ENCODE measurements at places on chromosomes 5 and 9.

DNA sequence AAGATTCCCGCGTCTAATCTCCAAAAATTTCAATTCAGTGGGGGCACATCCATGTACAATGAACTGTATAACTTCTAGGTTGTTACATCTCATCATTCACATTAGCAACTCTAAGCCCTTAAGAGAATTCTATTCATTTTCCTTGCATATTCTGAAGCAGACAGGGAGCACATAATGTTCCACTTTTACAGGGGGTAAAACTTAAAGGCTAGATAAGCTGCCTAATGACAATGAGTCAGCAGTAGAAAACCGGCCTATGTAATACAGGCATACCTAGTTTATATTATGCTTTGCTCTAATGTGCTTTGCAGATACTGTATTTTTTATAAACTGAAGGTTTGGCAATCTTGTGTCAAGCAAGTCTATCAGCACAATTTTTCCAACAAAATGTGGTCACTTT lies 40.4 kb downstream of the PTAR1 start:
- peaks cover 18% of the 10 kb centered on the region for H3K36me3 ChIP-seq
- no peaks in the 10 kb centered on the region for H3K27me3 ChIP-seq
- no peak overlapping the region for H3K4me3 ChIP-seq
- no peaks in the 10 kb centered on the region for H3K4me1 ChIP-seq
- H3K27ac ChIP-seq: no peak overlapping the region

- peaks cover 5% of the 10 kb centered on the region for H3K4me1 ChIP-seq
- no peak overlapping the region for H3K27ac ChIP-seq
- DNase-seq: no peak
- no peak overlapping the region for H3K4me3 ChIP-seq
- no peaks in the 10 kb centered on the region for H3K27me3 ChIP-seq
Measured at GRCh38 chr9:91930475-91930874, 19.6 kb downstream of the ROR2 start.

DNA sequence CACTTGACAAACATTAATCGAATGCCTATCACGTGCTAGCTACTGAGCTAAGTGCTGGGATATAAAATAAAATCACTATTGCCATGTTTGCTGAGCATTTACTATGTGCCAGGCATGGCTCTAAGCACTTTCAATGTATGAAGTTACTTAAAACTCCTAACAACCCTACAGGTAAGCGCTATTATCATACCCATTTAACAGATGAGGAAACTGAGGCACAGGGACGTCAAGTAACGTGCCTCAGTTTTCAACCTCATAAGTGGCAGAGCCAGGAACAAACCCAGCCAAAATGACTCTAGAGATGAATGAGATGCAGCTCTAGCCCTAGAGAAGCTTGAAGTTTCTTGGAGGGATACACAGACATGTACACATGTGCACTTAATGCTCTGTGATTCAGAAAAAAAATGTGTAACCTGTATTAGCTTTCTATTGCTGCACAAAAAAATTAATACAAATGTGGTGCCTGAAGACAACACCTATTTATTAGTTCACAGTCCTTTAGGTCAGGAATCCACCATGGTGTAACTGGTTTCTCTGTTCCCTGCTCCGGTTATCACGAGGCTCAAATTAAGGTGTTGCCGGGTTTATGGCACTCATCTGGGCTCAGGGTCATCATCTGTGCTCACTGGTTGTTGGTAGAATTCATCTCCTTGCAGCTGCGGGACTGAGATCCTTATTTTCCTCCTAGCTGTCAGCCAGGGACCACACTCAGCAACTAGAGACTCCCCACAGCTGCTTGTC lies 33.7 kb downstream of the TTLL11 start:
- no peaks in the 10 kb centered on the region for H3K4me1 ChIP-seq
- no peak overlapping the region for H3K27ac ChIP-seq
- no peaks in the 10 kb centered on the region for H3K36me3 ChIP-seq
- H3K4me3 ChIP-seq: no peak overlapping the region

DNA sequence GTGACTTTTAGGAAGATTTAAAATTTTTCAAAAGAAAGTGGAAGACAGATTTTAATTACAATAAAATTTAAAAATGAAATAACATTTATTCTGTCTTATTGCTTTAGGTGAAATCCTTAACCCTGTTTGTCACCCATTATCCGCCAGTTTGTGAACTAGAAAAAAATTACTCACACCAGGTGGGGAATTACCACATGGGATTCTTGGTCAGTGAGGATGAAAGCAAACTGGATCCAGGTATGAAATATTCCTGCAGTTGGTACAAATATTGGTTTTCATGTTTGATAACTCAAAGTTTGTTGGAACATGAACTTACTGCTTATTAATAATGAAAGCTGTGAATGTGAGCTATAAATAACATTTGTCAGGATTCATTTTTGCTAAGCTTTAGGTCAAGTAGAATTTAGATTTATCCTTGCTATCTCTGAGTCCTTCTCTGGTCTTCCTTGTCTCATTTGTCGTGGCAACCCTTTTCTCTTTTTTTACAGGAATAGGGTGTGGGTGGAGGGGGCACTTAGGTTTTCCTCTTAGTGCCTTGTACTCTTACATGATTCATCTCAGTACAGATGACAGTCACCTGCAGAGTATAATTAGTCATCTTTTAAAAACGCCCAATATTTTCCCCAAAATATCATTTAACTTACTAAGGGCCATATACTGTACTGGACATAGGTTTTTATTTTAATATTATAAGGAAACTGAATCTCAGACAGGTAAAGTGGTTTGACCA lies 95.3 kb upstream of the RASGRF2 start:
- DNase-seq: no peak
- H3K4me1 ChIP-seq: no peaks in the 10 kb centered on the region
- no peak overlapping the region for H3K27ac ChIP-seq
- no peaks in the 10 kb centered on the region for H3K27me3 ChIP-seq
- no peaks in the 10 kb centered on the region for H3K36me3 ChIP-seq

DNA sequence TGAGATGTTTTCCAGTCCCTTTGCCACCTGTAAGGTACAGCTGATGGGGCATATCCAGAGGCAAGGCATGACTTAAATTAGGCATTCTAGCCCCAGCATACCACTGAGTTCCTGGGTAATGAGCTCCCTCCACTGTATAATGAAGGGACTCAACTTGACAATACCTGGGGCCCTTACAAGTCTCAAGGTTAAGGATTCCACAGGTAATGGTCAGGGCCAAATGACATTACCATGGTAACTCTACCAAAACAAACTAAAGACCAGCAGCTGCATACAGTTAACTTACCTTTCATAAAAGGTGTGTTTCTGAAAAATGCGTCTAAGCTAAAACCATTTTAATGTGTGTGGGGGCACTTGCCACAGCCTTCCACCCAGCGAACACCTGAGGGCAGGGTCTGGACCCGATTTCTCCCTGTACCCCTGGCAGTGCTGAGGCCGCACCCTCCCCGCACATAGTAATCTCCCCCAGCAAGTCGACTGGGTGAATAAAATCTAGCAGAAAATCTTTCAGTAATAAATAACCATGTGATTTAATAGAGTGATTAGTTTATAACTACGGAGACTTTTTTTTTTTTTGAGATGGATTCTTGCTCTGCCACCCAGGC lies 24.2 kb downstream of the CCDC69 start:
- H3K27ac ChIP-seq: no peak overlapping the region
- DNase-seq: peak; percentile 5
- H3K36me3 ChIP-seq: peaks cover 52% of the 10 kb centered on the region
- no peaks in the 10 kb centered on the region for H3K4me1 ChIP-seq
- H3K4me3 ChIP-seq: no peak overlapping the region
